ENCODE measurements at places on chromosomes 6 and 20. TPM values are rescaled to one million over a fixed set of nuclear protein-coding genes. Genes with fewer than 3 reads are reported as not detected.
A peak's percentile ranks its signal among the peaks of the same experiment; 100 is the strongest.

GRCh38 chr20:24840121-24840713 lies 108.9 kb upstream of the CST7 start:
- DNase-seq: no peak

- peak; percentile 4 for DNase-seq
Measured at GRCh38 chr6:1015825-1016224, 296.1 kb upstream of the FOXQ1 start.

The CLVS2 gene
- not detected for total RNA-seq

DNA sequence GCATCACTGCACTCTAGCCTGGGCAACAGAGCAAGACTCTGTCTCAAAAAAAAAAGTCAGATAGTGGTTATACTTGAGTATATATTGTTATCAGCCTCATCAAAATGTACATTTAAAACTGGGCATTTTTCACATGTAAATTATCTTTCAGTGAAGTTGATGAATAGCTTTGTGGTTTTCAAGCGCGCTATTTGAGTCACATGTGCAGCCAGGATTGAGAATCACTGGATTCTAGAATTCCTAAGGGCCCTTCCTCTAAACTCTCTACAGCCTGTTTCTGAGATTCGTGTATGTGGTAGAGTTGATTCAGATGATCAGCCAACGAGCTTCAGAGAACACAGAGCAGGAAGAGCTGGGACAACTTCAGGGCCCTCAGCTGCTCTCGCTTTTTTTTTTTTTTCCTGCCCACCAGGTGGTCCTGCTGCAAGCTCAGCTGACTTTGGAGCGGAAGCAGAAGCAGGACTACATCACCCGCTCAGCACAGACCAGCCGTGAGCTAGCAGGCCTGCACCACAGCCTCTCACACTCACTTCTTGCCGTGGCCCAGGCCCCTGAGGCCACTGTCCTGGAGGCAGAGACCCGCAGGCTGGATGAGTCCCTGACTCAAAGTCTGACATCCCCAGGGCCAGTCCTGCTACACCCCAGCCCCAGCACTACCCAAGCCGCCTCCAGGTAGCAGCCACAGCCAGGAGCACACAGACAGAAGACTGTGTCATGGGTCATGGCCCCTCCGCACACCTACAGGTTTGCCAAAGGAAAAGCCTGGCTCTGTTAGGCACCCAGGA lies 18.3 kb downstream of the C20orf173 start:
- DNase-seq: no peak

DNA sequence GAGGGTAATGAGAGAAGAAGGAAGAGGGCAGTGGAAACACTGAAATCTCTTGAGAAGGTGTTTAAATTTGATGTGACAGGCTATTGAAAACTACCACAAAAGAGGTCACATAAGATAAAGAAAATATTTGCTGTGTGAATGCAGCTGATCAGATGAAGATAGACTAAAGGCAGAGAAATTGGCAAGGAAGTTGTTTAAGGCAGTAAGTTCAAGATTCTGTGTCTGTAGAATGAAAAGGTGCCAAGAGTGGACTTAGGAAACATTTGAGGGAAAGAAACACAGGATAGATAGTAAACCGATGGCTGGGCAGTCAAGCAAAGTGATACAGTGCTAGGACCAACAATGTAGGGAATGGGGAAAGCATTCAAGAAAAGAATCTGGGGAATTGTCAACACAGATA lies 332.3 kb upstream of the MARCKS start:
- DNase-seq: no peak

- DNase-seq: no peak
Measured at GRCh38 chr20:16284385-16285100, 288.7 kb downstream of the KIF16B start.

- no peak for DNase-seq
Measured at GRCh38 chr20:35187584-35188190, 15.8 kb downstream of the PROCR start.

DNA sequence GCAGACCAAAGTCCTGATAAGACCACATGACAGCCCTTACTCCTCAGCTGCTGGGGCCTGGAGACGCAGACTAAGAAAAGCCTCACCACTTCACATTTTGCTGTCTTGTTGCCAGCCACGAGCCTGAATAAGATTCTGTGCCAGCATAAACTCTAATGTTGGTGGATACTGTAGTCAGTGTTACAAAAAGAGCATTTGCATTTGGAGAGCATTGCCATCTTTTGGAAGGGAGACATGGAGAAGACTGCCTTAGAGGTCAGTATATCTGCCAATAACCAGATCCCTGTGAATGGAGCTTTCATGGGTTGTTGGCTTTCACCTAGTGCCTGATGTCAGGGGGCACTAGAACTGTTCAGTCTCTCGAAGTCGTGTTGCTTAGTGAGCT lies 315.2 kb downstream of the ZFAND3 start:
- no peak for DNase-seq

GRCh38 chr6:99416892-99417767 lies 8.0 kb downstream of the PNISR start:
- DNase-seq: no peak

The FOXS1 gene
- not detected for total RNA-seq

The PRKN gene
- 3.8 TPM for total RNA-seq

DNA sequence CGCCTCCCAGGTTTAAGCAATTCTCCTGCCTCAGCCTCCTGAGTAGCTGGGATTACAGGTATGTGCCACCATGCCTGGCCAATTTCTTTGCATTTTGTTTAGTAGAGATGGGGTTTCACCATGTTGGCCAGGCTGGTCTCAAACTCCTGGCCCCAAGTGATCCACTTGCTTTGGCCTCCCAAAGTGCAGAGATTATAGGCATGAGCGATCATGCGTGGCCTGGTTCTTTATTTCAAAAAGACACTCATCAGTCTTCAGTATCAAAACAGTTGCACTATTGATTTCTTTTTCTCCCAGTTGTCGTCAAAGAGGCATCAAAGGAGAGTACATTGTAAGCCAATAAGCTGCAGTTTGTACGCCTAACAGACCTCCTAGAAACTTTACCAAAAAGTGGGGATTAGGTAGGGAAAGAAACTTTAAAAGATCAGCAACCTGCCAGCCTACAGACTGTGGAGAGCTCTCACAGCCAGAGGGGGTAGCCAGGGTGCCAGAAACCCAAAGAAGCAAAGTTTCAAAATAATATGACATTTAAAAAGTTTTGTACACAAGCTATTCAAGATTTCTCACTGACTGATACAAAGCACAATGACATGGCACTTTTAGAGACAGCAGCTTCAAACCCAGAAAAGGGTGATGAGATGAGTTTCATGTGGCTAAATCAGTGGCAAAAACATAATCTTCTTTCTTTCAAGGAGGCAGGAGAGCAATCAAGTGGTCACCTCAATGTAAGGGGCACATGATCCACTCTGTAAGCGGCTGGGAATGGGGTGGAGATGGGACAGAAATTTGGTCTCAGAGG lies 83.0 kb upstream of the RALY start:
- no peak for DNase-seq

DNA sequence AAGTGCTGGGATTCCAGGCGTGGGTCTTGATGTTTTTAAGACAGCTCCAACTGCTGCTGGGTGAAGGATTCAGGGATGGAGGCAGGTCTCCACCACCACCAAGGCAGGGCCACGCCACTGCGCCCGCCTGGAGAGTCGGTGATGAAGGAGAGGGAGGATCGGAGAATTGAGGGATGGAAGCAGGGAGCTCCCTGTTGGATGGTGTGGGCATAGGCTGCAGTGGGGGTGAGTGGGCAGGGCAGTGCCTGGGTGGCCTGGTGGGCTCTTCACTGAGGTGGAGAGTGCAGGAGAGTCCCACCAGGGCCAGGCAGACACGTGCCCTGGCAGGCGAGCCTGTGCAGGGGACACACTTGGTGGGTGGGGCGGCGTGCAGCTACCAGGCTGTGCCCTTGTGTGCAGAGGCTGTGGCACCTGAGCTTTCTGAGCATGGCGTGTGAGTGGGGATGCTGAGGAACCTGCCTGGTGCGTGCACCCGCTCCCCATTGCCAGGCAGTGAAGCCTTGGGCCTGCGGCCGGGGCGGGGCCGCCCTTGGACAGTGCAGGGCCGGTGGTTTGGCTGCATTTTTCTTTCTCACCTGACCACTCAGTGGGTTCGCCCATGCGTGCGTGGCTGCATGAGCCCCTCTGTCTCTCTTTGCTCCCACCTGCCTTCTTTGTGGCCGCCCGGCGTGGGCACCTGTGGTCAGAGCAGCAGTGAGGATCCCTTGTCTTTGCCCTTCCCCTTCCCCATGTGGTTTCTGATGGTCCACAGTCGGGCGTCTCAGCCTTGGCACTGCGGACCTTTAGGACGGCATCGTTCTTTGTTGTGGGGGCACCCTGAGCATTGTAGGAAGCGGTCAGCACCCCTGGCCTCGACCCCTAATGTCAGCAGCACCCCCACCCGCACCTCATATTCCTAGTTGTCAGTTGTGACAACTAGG lies 11.3 kb downstream of the RBM38 start:
- DNase-seq: no peak

GRCh38 chr6:7999201-7999600 lies 65.0 kb downstream of the BLOC1S5 start:
- no peak for DNase-seq

DNA sequence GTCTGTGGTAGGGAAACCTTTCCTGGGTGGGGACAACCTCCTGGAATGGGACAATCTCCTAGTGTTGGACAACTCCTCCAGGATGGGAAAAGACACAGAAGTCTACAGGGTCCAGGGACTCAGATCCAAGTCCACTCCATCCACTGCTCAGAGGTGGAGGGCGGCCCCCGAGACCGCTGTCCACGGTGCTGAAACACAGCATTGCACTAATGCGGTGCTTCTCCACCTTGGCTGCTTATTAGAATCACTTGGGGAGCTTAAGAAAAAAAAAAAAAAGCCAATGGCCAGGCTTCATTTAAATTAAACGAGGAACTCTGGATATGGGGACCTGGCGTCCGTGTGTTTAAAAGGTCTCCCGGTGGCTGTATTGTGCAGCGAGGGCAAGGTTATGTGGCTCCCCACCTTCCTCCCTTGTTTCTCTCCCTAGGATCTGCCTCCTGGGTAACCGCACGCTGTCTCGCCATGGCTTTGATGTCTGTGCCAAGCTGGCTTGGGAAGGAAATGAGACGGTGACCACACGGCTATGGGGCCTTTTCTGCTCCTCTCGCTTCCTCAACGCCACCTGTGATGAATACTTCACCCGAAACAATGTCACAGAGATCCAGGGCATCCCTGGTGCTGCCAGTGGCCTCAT lies 12.0 kb downstream of the SLC12A5 start:
- DNase-seq: peak; percentile 77

Measured in Calu3 (cell line).